ENCODE measurements at places on chromosomes 12 and 14.

GRCh38 chr14:100905166-100905565, 1.6 kb upstream of the RTL1 start:
- no peak for DNase-seq

DNA sequence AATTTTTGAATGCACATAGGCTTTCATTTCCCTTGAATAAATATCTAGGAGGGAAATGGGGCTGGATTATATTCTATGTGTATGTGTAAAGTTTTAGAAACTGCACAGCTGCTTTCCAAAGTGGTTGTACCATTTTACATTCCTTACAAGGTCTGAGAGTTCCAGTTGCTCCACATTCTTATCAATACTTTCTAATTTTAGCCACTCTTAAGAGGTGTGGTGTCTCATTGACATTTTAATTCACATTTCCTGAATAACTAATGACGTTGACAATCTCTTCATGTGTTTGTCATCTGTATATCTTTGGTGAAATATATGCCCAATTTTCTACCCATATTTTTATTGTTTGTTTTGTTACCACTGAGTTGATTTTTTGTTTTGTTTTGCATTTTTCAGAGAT, 74.6 kb upstream of the VASH1 start:
- no peak for DNase-seq

GRCh38 chr12:13849456-13849855, 131.9 kb downstream of the GRIN2B start:
- DNase-seq: no peak

DNA sequence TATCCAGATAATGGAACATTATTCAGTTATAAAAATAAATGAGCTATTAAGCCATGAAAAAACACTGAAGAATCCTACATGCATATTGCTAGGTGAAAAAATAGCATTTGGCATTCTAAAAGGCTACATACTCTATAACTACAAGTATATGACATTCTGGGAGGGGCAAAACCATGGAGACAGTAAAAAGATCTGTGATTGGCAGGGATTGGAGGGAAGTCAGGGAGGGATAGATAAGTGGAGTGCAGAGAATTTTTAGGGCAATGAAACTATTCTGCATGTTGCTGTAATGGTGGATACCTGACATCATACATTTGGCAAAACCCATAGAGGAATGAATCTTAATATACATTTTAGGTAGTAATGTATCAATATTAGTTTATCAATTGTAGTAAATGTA, 63.1 kb upstream of the SLC38A2 start:
- no peak for DNase-seq

DNA sequence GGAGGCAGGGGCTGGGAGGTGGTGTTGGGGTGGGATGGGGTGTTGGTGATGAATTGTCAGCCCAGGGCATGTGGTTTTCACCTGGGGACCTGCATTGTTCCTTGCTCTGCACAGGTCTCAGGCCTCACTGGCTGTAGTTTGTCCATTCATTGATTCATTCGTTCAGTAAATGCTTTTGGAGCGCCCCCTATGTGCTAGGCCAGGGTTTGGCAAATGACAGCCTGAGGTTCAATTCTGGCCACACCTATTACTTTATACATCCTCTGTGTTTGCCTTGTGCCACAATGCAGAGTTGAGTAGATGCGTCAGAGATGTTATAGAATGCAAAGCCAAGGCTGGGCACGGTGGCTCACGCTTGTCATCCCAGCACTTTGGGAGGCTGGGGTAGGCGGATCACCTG, 4.7 kb downstream of the ADCK1 start:
- DNase-seq: peak; percentile 25

DNA sequence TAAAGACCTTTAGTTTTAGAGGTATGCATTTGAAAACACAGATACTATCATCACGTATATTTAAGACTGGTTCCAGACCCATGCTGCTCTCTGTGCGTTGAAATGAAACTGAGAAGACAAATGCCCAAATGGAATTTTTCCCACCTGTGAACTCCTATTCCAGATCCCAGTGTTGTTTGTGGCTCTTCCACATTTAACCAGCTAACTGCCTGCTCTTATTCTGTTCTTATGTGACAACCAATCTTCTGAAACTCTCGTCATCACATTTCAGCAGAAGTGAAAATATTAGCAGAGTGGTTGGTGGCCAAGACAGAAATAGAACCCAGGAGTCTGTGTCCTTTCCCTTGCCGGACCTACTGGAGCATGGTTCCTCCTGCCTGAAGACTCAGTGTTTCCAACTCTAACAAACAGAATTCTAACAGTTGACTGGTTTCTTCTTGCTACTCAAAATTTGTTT, 460.2 kb downstream of the RAD51B start:
- DNase-seq: no peak

DNA sequence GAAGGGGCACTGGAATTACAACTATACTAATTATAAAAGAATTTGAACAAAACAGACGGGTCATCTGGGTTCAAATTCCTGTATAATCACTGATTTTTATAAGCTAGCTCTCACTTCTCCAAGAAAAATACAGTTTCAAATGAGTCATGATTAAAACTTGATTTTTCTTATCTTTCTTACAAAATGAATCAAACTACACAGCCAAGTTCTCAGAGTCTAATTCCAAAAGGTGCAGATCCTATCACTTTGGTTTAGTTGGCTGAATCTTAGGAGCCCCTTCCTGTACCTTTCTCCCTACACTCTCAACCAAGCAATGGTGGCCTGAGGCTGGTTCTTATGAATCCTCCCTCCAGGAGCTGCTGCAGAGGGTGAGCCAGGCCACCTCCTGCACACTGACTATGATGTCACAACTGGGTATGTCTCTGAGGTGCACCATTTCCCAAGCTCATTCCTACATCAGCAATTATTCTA, 43.8 kb upstream of the BMP4 start:
- no peak for DNase-seq

- DNase-seq: no peak
Observed at GRCh38 chr12:55762646-55763045, 19.7 kb downstream of the GDF11 start.

GRCh38 chr14:84797326-84797725, 732.6 kb upstream of the FLRT2 start:
- DNase-seq: no peak

DNA sequence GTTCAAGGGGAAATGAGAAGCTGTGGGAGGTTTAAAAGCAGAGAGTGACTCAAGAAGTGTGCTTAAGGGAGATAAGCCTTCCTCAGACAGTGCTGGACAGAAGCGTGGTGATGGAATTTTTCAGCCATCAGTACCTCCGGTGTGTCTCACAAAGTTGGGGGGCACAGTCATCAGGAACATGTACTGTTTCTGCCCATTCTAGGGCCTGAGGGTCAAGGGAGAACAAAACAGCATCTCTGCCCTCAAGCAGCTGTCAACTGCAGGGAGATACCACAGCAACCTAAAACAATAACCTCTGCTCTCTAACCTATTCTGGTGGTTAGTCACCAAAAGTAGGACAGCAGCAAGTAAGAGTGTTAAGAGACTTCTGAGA, 2.0 kb upstream of the STON2 start:
- DNase-seq: no peak

GRCh38 chr12:122141911-122142725, 31.9 kb downstream of the IL31 start:
- no peak for DNase-seq

DNA sequence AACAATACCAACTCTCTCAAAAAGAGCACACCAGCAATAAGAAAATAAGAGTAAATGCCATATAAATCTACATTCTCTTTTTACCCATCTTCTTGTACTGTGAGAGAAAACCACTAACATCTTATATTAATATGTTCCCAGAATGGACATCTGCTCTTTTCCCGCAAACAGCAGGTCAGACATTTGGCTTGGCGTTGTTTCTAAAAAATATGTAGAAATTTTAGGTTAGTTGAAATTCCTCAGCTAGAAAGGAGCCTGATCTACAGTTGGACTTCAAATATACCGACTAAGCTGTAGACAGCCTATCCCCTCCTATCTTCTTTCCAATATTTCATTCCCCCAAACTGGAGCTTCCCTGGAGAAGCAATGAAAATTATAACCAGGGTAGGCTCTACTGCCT, 88.7 kb downstream of the PPP2R5E start:
- DNase-seq: no peak

DNA sequence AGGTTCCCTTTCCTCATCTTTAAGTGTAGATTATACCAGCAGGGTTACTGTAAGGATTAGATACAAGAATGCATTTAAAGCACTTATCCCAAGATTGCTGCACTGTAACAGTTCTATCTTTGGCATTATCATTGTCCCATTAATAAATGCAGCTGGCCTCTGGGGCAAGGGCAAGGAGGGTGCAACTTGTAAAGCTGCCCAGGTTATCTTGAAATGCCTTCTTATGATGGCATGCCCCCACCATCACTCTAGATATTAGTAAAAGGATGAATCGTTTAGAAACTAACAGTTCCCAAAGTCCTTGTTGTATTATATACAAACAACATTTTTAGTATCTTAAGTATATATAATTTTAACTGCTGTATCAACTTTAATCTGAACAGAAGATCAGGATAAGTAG, 6.8 kb downstream of the LTA4H start:
- DNase-seq: no peak

GRCh38 chr12:1170411-1170810, 179.4 kb downstream of the ERC1 start:
- no peak for DNase-seq
